ENCODE measurements at places on chromosomes 12 and 14. TPM values are rescaled to one million over a fixed set of nuclear protein-coding genes. Genes with fewer than 3 reads are reported as not detected.

The EFS gene
- total RNA-seq = 0.08 TPM

The CPNE6 gene
- total RNA-seq = 0.13 TPM

The PTHLH gene
- total RNA-seq = not detected

The MEG3 gene
- total RNA-seq = 0.66 TPM

The GPR135 gene
- total RNA-seq = 1.1 TPM

The NANOG gene
- total RNA-seq = 0.51 TPM

The RPS6KA5 gene
- total RNA-seq = 4.6 TPM

The FGF23 gene
- not detected for total RNA-seq

DNA sequence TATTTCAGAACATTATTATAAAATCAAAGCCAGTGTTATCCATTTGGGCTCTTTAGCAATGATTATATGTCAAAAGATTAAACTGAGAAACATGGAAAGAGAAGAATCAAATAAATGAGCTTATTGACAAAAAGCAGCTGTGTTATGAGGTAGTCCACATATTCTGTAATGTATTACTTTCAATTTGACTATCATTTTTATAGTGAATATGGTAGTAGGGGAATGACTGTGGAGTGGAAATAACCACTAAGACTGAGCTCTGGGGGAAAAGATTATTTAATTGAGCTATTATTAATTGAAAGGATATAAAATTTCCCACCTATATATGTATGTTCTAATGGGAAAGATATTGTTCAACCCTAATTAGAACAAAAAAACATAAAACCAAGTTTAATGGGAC is 381.3 kb downstream of the TMTC2 start:
- no peaks in the 10 kb centered on the region for H3K4me1 ChIP-seq
- no peaks in the 10 kb centered on the region for H3K27me3 ChIP-seq
- no peak overlapping the region for H3K4me3 ChIP-seq

DNA sequence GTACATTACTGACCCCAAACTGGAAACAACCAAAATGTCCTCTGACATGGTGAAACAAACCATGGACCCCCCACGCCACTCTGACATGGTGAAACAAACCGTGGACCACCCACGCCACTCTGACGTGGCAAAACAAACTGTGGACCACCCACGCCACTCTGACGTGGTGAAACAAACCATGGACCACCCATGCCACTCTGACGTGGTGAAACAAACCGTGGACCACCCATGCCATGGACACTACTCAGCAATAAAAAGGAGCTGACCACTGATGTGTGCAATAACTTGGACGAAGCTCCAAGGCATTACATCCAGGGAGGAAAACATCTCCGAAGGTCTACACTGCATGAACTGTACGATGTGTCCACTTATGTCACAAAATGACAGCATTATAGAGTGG is 3.1 kb upstream of the GOLGA3 start:
- H3K36me3 ChIP-seq = peaks cover 3% of the 10 kb centered on the region
- H3K27me3 ChIP-seq = no peaks in the 10 kb centered on the region
- H3K27ac ChIP-seq = no peak overlapping the region
- no peak overlapping the region for H3K4me3 ChIP-seq
- peaks cover 5% of the 10 kb centered on the region for H3K4me1 ChIP-seq

GRCh38 chr12:104749545-104749944 is 208.5 kb downstream of the SLC41A2 start:
- no peak overlapping the region for H3K4me3 ChIP-seq
- H3K4me1 ChIP-seq = peaks cover 30% of the 10 kb centered on the region
- no peaks in the 10 kb centered on the region for H3K27me3 ChIP-seq
- no peak for DNase-seq

DNA sequence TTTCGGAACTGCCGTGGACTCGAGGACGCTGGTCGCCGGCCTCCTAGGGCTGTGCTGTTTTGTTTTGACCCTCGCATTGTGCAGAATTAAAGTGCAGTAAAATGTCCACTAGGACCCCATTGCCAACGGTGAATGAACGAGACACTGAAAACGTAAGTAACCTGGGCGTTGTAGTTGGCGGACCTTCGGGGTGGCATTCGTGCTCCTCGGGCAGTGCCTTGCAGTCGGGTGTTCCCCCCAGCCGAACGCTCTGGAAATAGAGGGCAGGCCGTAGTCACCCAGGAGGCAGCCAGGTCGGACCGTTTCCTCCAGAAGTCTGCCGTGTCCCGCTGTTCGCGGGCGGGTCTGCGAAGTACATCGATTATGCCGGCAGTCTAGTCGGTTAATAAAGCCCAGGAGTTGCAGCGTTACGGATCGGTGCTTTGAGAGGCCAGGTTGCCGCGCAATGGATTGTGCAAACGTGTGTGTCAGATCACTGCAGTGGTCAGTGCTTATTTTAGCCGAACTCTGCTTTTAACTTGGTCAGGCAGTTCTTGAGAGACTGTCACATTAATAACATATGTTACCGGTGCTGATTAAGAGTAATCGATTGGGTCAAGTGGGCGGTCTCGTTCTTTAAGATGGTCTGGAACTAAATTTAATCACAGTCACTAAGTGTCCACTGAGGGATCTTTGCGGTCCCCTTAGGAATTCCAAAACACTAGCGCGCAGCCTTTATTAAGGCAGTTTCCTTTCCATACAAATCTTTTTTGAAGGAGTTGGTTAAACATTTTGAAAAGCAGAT is 906 bp downstream of the MARK3 start:
- peaks cover 13% of the 10 kb centered on the region for H3K4me1 ChIP-seq
- H3K27ac ChIP-seq = peak overlapping the region; percentile 86
- no peaks in the 10 kb centered on the region for H3K27me3 ChIP-seq
- H3K36me3 ChIP-seq = no peaks in the 10 kb centered on the region
- H3K4me3 ChIP-seq = peak overlapping the region; percentile 91
- DNase-seq = no peak

DNA sequence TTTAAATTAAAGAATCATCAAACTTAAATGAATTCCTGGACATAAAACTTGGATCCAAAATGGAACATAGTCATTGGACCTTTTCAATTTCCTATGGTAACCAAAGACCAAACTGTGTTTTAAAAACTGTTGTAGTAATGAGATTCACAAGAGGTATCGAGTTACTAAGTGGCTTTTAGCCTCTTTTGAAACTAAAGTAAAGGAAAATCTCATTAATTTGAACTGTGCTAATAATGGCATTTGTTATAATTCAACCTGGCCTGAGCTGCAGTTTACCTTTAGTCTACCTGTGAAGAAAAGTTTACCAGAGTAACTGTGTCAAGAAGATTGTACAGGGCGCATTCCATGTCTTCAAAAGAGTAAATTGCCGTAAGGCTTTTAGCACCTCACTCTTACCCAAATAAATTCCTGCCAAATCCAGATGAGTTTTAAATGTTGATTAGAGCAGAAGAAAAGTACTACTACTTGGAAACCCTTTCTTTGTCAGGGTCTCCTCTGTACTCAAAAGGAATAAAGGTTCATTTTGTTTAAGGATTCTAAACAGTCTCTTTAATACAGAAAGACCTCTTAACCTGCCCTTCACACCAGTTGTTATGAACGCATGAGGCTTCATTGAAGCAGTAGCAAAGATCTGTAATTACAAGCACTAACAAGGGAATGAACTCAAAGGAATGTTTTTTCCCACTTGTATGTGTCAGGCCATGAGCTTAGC is 17.1 kb upstream of the MED13L start:
- H3K27ac ChIP-seq = no peak overlapping the region
- no peaks in the 10 kb centered on the region for H3K4me1 ChIP-seq

- no peak for DNase-seq
- no peaks in the 10 kb centered on the region for H3K36me3 ChIP-seq
- no peak overlapping the region for H3K4me3 ChIP-seq
Measured at GRCh38 chr12:79655036-79655435, 35.7 kb downstream of the PAWR start.

DNA sequence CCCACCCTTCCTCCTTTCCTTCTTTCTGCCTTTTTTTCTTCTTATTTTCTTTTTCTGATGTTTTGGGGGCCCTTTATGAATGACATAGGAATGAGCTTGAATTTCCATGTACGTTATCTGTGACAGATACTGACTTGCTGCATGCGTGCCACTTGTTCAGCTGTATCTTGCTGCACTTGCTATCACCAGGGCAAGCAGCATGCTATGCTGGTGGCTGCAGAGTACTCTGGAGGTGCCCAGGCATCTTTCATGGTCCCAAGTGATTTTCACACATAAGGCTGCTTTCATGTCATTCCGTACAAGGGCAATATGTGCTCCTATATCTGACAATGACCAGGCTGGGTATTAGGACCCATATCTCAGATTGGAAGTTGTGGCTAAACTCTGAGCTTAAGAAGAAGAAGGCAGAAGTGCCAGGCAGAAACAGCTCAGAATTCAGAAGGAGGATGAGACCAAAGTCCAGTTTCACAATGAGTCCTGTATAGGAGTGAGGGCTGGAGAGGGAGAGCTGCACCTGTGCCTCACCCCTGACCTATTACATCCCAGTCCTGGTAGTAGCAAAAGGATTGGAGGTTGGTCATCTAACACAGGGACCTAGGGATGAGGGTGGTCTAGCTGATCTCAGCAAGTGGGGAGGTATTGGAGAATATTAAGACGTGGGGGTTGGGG is 299.0 kb upstream of the DDHD1 start:
- no peaks in the 10 kb centered on the region for H3K36me3 ChIP-seq
- H3K4me3 ChIP-seq = no peak overlapping the region
- H3K27me3 ChIP-seq = no peaks in the 10 kb centered on the region
- DNase-seq = no peak

DNA sequence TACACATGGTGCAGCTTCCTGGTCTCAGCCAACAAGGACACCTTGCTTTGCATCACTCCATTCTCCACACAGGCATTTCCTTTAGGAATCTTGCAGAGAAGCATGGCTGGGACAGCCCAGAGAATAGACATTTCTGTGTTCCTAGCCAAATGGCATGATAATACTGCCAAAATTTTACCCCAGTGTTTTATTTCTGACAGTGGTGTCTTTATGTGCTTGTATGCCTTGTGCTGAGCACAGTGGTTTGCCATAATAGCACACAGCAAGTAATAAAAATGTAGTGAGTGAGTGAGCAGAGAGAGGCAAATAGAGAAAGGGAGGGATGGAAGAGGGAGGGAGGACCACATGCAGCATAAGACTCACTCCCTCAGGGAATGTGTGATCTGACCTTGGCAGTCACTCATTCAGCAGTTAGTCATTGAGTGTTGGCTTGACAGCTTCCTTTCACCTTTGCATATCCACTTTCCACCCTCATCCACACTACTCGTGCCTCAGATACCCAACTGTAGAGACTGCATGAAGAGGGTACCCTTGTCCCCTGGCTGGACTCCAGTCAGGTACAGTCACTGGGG is 212.8 kb upstream of the CCDC196 start:
- no peak for DNase-seq
- no peaks in the 10 kb centered on the region for H3K36me3 ChIP-seq

GRCh38 chr12:6058481-6059161 is 65.8 kb downstream of the VWF start:
- H3K27me3 ChIP-seq = 0 out of 2 replicates have a peak, but pooled peaks cover 2% of the 10 kb centered on the region
- H3K4me3 ChIP-seq = no peak overlapping the region
- H3K36me3 ChIP-seq = no peaks in the 10 kb centered on the region
- H3K4me1 ChIP-seq = no peaks in the 10 kb centered on the region
- H3K27ac ChIP-seq = no peak overlapping the region
- no peak for DNase-seq

DNA sequence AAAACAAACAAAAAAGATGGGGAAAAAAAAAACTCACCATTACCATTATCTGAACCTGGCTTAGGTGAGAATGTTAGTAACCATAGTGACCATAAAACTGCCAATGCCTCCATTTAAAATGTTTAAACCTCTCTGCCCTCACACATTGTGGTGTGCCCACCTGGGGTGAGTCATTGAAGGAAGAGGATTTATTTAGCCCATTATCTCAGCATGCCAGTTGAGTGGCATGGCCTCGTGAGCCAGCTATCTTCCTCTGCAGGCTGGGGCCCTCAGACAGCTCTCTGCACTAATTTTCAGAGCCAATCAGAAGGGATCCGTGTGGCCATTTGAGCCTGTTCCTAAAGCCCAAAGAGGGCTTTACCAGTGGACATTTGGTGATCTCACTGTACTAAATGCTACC is 81.8 kb upstream of the CCDC198 start:
- DNase-seq = no peak
- H3K36me3 ChIP-seq = no peaks in the 10 kb centered on the region
- H3K4me3 ChIP-seq = no peak overlapping the region
- H3K27me3 ChIP-seq = no peaks in the 10 kb centered on the region
- no peaks in the 10 kb centered on the region for H3K4me1 ChIP-seq

DNA sequence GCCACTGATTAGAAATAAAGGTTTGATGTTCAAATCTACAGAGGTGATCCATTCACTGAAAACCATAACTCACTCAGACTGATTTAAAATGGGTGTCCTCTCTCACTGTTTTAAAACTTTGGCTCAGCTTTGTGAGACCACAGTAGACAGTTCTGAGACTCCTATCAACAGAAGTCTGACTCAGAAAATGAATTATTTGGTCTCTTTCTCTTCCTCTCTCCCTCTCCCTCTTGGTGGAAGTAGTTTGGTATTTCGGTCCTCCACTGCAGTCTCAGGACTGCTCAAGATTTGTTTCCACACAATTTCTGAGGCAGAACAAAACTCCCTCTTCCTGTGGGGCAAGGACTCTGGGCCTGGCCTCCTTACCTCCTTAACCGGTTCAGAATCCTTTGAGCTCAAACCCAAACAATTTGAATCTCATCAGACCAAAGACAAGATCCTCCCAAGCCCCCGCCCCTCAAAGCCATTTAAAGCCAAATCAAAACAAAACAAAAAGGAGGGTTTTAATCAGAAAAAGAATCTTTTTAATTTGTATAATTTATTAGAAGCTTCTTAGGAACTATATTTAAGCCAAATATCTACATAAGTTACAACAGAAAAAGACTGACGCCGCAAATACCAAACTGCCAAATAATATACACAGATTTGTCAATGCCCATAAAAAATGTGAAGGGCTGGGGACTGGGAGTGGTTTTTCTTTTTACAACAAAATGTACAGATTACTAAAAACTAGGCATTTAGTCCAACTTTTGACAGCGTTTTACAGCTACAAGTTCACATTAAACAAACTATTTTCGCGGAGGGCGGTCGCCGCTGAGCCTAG is 3.9 kb downstream of the NKX2-1 start:
- H3K4me3 ChIP-seq = no peak overlapping the region
- H3K36me3 ChIP-seq = no peaks in the 10 kb centered on the region
- H3K4me1 ChIP-seq = no peaks in the 10 kb centered on the region

DNA sequence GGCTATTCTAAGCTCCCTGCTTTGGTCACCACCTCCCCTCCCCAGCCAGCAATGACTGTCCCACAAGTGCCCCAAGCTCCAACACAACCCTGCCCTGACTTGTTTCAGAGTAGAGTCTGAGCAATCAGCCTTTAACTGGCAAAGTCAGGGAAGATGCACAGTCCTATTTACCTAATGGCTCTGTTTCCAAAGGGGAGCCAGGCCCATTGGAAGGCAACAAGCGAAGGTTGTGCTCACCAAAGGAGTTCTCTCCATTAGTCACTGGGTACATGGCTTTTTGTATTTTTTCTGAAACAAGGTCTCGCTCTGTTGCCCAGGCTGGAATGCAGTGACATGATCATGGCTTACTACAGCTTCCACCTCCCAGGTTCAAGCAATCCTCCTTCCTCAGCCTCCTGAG is 267.1 kb upstream of the CRY1 start:
- no peaks in the 10 kb centered on the region for H3K4me1 ChIP-seq
- DNase-seq = no peak
- no peaks in the 10 kb centered on the region for H3K36me3 ChIP-seq
- H3K27ac ChIP-seq = no peak overlapping the region

- DNase-seq = no peak
- no peaks in the 10 kb centered on the region for H3K4me1 ChIP-seq
- no peaks in the 10 kb centered on the region for H3K36me3 ChIP-seq
Measured at GRCh38 chr14:33945210-33946088, 5.4 kb downstream of the EGLN3 start.

GRCh38 chr12:49647827-49648711 is 24.7 kb downstream of the PRPF40B start:
- H3K27me3 ChIP-seq = no peaks in the 10 kb centered on the region
- H3K4me1 ChIP-seq = no peaks in the 10 kb centered on the region
- no peak overlapping the region for H3K27ac ChIP-seq
- peaks cover 54% of the 10 kb centered on the region for H3K36me3 ChIP-seq
- no peak for DNase-seq
- no peak overlapping the region for H3K4me3 ChIP-seq

Data from GM12878 (cell line).